ENCODE measurements at places on chromosomes 4 and X. TPM values are rescaled to one million over a fixed set of nuclear protein-coding genes. Genes with fewer than 3 reads are reported as not detected.

NDNF gene
- total RNA-seq: not detected

FAM9C gene
- not detected for total RNA-seq

RHOXF2B gene
- total RNA-seq: not detected

OCIAD2 gene
- total RNA-seq: 4.9 TPM

SLITRK2 gene
- 0.69 TPM for total RNA-seq

SPATA18 gene
- total RNA-seq: not detected

ADH7 gene
- total RNA-seq: not detected

- no peak for DNase-seq
Measured at GRCh38 chr4:33062155-33062806, 2342.1 kb downstream of the PCDH7 start.

- no peak for DNase-seq
Measured at GRCh38 chrX:83501003-83501402, 7.1 kb upstream of the POU3F4 start.

DNA sequence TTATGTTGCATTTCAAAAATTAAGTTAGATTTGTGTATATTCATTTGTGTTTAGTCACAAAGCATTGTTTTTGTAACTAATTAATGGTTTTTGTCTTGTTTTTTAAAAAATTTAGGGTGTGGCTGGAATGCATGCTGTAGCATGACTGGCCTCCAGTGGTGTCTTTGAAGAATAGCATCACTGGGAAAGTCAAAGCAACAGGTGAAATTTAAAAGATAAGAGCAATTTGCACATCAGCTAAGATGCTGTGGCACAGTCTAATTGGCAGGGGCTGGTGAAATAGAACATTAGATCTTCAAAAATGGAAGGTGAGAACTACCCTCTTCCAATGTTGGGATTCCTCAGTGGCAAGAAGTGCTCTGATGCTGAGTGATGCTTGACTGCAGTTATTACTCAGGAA is 45.3 kb downstream of the ANK2 start:
- DNase-seq: peak; percentile 46

GRCh38 chr4:108078024-108078733 is 88.5 kb downstream of the HADH start:
- no peak for DNase-seq

DNA sequence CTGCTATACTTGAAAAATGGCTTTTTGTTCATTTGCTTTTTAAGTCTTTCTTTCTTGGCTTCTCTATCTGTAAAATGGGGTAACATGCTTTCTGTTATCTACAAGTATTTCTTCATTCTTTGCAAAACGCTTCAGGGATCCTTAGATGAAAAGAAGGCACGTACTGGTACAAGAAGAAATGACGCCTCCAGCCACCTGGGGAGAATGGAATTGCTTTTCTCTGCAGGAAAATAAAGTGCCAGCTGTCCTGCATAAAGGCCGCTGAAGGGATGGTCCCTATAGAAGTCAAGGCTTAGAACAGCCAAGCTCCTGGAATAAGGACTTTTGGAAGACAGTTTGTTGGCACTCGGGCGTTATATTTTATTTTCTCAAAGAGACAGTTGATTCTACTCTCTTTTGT is 210.8 kb upstream of the RASGEF1B start:
- DNase-seq: no peak

GRCh38 chr4:13992975-13993520 is 365.5 kb upstream of the BOD1L1 start:
- no peak for DNase-seq

DNA sequence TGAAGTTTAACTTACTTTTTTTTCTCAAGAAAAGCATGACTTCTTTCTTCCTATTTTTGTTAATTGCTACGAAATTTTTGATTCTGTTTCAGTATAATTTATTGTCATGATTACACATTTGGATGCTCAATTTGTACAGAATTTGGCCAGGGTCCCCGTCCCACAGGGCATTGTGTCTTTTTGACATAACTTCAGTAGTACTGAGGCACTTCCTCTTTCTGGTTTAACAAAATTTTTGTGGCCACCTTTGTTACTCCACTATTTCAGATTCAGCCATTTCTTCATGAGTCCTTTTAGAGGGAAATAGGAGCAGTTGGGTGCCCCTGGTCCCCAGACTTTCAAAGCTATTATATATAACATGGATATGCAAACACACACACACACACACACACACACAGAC is 1248.7 kb downstream of the PCDH7 start:
- DNase-seq: no peak

DNA sequence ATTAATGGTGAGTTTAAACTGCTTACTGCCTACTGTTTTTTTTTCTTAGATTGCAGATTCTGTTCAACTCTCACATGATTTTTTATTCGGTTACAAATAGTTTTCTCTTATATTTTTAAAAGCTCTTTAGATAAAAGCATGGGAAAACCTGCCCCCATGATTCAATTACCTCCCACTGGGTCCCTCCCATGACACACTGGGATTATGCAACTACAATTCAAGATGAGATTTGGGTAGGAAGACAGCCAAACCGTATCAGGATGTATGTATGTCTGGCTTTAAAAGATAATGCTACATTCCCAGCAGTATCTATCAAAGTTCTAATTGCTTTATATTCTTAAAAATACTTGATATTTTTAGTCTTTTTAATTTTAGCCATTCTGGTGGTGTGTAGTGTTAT is 131.5 kb downstream of the JADE1 start:
- DNase-seq: no peak

DNA sequence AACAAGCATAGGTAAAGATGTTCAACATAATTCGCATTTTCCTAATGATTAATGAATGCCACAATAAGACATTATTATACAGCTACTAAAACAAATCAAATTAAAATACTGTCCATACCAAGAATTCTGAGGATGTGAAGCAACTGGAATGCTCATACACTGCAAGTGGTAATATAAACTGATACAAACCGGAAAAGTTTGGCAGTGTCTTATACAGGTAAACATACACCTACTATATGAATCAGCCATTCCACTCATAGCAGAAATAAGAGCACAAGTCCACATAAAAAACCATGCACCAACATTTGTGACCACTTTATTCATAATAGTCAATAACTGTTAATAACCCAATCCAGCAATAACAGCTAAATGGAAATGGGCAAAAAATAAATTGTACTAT is 79.3 kb downstream of the FBXW7 start:
- no peak for DNase-seq

Data from SK-MEL-5 (cell line).